ENCODE measurements at places on chromosomes 5 and 9.

DNA sequence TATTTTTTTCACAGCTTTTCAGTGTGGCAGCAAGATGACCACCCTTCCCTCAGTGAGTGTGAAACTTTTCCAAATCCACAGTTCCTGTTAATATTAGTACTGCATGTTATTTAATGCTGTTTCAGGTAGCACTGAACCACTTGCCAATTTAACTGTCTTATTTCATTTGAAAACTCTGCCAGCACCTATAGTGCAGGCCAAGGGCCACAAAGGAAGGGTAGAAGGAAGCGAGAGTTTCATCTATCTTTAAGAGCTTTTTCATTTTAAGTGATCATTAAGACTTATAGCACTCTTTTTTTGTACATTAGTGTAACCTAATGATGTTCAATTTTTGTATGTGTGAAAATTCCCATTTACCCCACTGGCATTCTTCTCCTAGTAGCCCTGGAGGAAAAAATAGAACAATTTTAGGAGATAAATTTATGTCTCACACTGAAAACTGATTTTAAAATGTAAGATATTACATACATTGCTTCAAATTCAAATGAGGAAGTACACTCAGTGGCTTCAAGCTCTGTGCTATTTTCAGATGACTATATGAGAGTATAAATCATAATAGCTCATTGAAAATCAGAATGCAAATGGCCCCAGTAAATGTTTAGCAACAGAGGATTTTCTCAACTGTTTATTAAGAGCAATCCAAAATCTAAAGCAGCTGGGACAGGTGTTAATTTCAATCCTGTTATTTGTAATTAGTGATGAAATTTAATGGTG, 820.5 kb downstream of the PTPRD start:
- DNase-seq, result no peak

GRCh38 chr9:127629468-127630081, 17.5 kb downstream of the STXBP1 start:
- DNase-seq, result no peak

GRCh38 chr9:136514022-136514714, 31.3 kb upstream of the SEC16A start:
- no peak for DNase-seq

DNA sequence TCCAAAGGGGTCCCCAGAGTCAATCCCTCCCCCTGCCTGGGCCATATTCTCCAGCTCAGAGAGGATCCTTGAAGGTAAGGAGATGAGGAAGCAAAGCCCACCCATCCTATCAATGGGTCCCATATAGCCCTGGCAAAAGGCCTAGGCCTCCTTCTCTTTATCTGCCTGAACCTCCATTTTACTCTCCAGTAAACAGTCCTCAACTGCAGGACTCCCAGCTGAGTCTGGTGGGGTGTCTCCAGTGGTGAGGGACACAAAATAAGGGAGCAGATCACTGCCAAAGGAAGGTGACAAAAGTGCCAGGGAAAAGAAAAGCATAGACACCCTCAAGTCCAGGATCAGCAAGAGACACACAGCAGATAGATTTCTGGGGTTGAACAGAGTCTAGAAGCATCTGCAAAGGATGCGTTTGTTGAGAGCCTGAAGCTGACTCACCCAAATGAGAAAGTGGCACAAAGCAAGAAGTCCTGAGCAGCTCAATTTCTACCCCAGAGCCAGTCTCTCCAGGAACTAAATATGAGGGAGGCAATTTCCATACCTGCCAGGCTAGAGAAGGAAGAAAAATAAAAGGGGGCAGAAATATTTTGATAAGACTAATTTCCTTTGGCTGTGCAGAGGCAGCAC, 2.7 kb upstream of the EBF1 start:
- DNase-seq, result no peak

DNA sequence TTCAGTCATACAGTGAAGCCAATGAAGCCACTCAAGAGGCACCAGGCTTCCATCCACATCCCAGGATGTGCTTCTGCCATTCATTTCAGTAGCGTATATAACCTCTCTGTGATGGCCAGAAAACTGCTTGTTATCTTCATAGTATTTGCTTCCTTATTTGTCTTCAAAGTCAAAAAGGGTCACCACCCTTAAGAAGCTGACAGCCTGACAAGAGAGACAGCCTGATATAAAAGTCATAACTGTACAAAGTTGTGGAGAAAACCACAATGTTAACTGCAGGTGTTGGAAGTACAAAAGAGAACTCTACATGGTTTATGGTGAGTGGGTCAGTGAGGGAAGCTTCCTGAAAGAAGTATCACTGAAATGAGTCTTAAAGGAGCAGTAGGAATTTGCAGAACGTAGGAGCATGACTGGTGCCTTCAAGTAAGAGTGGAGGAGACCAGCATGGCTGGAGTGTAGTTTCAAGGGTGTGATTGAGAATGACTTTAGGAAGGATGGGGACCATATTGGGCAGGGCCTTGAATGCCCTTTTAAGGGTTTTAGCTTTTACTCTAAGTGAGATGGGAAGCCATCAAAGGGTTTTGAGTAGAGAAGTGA, 33.7 kb downstream of the NIM1K start:
- no peak for DNase-seq

- DNase-seq, result no peak
Measured at GRCh38 chr5:125410537-125411070, 664.2 kb upstream of the ZNF608 start.

- no peak for DNase-seq
Measured at GRCh38 chr5:151591144-151591819, at the start of gene FAT2. FAT2 (minus strand) TSS chr5:151591331; CDS start chr5:151568931, 22,400 bp downstream.

- no peak for DNase-seq
Measured at GRCh38 chr5:166257661-166258060, 2033.8 kb upstream of the WWC1 start.

DNA sequence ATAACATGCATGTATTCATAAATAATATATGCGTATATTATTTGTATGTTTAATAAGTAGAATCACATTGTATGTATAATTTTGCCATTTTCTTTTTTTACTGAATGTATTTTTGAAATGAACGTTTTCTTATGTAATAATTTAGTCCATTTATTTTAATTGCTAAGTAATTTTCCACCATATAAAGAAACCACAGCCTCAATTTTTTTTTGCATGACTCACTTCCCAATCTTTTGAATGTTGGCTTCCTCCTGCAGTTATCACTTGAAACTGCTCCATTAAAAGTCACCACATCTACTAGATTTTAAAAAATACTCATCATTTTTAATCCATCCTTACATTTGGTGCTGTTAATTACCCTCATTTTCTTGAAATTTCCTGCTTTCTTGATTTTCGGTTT, 363.3 kb upstream of the MEF2C start:
- no peak for DNase-seq

DNA sequence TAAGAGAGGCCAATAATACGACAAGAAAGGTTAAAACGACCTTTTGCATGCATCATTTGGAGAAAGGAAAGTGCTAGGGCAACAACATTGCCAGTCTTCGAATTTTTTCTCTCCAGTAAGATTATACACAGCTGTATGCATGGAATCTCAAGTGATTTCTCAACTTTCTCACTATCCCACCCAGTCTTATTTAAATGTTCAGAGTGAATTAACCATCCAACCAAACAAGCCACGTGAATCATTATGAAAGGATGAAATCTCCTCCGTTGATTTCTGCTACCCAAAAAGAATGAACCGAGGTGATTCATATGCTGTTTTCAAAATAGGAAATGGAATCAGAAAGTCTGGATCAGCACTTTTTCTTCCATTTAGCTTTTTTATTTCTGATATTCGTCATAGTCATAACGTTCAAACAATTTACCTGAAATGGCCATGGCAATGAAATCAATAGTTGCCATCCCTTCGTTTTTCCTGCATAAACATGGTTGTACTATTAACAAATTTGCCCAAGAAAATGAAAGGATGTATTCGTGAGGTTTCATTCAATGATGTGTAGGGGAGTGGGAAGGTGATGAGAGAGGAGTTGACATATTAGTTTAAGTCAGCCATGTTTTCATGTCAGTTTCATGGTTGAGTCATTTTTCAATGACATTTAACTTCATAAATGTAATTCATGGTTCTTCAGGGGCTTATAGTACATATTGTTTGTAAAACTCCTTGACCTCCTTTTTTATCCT, 170.9 kb upstream of the WWC1 start:
- DNase-seq, result no peak

DNA sequence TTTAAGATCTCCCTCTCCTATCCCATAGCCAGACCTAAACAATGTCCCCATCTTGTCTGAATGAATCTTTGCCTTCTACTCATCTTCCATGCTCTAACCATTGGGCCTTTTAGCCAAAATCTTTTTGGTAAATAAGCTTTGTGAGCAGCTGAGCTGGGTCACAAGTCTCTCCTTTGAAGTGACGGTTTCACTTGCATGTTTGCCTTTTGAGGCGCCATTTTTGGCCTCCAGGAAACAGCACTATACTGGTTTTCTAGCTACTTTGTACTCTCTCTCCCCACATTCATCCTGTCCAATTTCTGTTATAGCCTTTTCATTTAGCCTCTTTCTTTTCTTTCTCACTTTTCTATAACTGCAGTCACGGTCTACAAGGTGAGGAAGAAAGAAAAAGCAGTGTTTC, 195.5 kb upstream of the C9orf72 start:
- DNase-seq, result no peak

GRCh38 chr5:148585988-148586387, 68.3 kb downstream of the HTR4 start:
- no peak for DNase-seq

GRCh38 chr5:66573733-66574132, 22.5 kb upstream of the MAST4 start:
- DNase-seq, result no peak

DNA sequence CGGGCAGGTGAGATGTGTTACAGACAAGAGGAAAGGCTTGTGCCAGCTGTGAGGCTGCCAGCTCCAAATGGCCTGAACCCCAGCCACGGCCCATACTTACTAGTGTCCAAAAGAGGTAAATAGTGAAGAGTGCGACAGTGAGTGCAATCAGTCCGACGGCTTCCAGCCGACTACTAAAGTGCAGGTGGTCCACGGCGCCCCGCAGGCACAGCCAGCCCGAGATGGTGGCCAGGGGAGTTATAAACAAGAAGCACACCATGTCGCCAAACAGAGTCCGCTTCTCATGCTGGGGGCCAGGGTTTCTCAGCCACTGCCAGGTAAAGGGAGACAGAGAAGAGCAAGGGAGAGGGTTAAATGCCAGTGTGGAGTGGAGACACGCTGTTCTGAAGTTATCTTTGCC, 101.1 kb downstream of the LMNB1 start:
- DNase-seq, result no peak

DNA sequence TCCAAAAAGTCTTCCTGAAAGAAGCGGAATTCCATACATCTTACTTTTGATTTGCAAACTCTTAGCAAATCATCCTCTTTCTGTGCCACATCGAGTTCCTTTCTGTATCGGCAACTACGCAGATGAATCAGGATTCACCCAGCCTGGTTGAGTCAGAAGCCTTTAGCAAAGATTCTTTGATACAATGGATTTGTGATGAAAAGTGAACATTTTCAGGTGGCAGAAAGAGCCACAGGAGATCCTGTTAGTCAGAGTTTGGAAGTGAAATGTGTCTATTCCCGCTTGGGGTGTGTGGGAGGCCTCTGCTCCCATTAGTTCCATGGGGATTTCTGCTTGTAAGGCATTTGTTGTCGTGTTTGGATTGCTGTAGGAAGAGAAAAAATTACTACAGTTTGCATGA, 351.8 kb upstream of the WWC1 start:
- no peak for DNase-seq

DNA sequence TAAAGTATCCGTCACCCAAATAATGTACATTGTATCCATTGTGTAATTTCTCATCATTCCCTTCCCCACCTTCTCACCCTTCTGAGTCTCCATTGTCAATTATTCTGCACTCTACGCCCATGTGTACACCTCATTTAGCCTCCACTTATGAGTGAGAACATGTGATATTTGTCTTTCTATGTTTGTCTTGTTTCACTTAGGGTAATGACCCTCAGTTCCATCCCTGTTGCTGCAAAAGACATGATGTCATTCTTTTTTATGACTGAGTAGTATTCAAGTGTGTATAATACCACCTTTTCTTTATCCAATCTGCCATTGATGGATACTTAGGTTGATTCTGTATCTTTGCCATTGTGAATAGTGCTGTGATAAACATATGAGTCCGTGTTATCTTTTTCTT, 4.9 kb upstream of the SPATA31C2 start:
- DNase-seq, result no peak

- no peak for DNase-seq
Measured at GRCh38 chr9:15761551-15761950, 208.7 kb downstream of the CCDC171 start.

DNA sequence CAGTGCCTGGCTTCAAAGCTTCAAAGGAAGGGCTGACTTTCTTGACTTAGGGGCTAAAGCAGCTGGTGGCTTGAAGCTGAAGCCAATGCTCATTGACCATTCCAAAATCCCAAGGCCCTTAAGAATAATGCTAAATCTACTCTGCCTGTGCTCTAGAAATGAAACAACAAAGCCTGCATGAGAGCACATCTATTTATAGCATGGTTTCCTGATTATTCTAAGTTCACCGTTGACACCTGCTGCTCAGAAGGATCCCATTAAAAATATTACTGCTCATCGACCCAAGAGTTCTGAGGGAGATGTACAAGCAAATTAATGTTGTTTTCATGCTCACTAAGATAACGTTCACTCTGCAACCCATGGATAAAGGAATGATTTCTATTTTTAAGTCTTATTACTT, 6.7 kb downstream of the TMEM174 start:
- DNase-seq, result no peak

DNA sequence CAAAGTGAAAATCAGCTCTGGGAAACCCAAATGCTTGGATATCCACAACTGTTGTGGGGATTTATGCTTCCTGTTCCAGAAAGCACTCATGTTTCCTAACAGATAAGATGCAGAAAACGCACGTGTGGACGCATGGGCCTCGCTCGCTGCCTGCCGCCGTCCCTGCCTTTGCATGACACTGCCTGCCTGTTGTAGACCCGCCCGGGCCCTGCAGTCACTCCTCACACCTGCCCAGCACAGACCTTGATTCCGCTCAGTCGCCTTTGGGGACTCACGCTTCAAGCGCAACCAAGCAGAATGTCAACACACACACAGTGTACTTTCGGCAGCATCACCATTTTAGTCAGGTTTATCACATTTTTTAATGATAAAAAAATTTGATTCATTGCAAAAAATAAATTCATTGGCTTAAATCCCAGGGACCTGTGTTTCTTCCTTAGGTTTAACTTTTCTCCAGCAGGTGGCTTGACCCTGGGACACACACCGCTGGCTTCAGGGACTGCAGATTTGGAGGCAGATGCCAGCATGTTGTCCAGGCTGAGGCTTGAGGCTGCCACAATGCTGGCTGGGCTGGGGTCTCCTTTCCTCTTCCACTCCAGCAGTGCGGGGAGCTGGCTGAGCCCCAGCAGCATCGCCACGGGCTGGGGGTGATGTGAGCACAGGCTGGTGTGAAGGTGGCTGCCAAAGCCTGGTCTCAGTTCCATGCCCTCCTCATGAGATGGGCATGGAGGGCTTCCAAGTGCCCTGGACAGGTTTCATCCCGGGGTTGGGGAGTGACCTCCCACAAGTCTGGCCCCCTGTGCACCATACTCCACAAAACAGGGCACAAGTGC, 416.9 kb upstream of the IRX4 start:
- DNase-seq, result no peak

DNA sequence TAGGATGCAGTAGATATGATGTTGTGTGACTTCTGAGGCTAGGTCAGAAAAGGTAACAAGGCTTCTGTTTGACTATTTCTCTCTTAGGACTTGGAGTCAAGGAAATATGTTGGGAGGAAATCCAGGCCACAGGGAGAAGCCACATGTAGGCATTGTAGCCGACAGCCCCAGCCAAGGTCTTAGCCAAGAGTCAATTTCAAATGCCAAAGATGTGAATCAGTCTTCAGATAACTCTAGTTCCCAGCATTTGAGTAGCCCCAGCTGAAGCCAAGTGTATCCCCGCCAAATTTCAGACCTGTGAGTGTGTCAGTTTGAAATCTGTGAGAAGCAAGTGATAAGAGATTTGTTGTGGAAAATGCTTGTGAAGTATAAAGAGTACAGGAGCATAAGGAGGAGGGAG, 38.1 kb upstream of the ISL1 start:
- DNase-seq, result no peak
